Skeletal muscle cell (primary cell): ENCODE measurements at places on chromosomes 5 and 9.

GRCh38 chr9:129273941-129274684 lies 96.1 kb upstream of the IER5L start:
- no peak for DNase-seq

GRCh38 chr5:44809215-44809955 lies 638 bp downstream of the MRPS30 start:
- peak; percentile 16 for DNase-seq

DNA sequence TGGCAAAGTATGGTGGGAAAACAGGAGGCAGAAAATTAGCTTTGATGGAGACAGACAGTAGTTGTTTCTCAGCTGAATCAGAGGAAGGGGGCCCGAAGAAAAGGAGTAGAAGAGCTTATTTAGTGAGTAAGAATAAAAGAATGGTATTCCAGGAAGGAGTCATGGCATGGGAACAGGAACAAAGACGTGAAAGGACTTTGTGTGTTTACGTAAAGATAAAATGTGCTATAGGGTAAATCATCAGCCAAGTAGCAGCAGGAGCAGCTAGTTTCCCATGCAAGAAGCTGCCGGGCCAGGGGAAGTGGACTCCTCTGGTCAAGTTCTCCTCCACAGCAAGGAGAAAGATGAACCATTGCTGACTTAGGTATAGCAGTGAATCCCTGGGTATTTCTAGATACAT lies 454.5 kb downstream of the HINT1 start:
- DNase-seq, result peak; percentile 86

- DNase-seq, result no peak
These were observed 79.2 kb upstream of the MRPS30 start for GRCh38 chr5:44729536-44729935.

DNA sequence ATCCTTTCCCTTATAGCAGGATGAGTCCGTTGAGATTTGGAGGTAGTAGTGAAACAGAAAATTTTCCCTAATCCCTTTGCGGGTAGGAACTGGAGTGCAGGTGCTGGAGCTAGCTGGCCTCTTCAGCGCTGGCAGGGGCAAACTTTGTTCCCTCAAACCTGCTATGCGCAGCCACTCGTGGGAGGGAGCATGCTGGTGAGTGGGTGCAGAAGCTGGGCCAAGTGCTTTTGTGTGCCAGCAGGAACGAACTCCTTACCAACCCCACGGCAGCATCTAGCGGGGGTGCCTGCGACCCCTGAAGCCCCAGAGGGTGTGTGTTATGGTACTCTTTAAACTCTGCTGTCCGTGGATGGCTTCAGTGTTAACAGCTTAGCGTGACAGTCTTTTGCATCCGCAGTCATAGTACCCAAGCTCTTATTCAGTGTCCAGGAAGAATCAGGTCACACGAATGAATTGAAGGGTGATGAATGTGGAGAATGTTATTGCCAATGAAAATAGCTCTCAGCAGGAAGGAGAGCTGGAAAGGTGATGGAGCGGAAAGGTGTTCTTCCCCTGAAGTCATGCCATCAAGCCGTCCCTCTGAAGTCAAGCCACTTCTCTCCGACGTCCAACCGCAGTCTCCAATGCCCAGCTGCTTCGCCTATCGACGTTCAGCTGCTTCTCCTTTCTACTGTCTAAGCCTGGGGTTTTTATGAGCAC lies 1445.1 kb upstream of the CDH9 start:
- DNase-seq, result no peak

GRCh38 chr9:97502222-97502983 lies 937 bp downstream of the TMOD1 start:
- DNase-seq, result no peak

DNA sequence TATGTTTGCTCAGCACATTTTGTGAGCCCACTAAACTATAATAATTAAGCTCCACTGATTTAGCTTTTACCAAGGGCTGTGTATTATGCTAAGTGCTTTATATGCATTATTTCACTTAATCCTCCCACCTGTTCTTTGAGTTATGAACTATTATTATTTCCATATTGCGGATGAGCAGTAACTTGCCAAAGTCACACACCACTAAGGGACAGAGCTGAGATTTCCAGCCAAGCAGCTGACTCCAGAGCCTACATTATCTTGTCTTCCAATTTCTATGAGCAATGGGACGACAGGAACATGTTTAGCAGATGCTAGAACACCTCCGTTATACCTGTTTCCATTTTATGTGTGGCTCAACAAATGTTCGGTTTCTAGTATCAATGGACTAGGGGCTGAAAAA lies 237.5 kb upstream of the PANK3 start:
- DNase-seq, result no peak

DNA sequence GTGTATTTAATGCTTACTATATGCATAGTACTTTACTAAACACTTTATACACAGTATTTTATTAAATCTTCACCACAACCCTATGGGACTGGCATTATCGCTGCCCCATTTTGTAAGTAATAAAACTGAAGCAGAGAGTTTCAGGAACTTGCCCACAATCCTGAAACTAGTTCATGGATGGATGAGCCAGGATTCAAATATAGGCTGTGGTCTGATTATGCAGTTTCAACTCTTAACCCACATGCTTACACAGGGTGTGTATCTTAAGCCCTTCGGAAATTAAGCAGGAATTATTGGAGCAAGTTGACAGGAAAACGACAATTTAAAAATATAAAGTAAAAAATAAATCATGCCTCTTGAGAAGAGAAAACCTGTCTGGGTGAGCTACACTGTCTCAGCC lies 109.0 kb downstream of the ATP10B start:
- DNase-seq, result no peak
